Effector memory CD8-positive, alpha-beta T cell (primary cell): ENCODE measurements at places on chromosomes 1 and 21.

- peak; percentile 63 for DNase-seq
Measured at GRCh38 chr21:23968722-23969647, 1638.3 kb downstream of the MRPL39 start.

DNA sequence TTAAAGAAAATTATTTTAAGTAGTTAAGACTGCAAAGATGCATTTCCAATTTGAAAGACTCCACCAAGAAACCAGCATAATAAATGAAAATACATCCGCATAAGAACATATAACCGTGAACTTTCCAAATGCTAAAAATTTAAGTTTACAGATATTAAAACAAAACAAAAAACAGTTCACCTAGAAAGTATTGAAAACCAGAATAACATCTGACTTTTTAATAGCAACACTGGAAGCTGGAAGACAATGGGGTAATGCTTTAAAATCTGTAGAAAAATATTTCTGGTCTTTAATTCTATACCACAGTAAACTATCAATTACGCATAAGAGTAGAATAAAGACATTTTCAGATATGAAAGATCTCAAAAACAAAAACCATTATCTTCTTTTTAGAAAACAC is 79.3 kb upstream of the COL24A1 start:
- DNase-seq: no peak

- DNase-seq: peak; percentile 84
Measured at GRCh38 chr1:203026031-203026665, at the start of gene PPFIA4. Gene PPFIA4 (plus strand): TSS chr1:203026491. CDS start chr1:203039009, 12,518 bp downstream.

DNA sequence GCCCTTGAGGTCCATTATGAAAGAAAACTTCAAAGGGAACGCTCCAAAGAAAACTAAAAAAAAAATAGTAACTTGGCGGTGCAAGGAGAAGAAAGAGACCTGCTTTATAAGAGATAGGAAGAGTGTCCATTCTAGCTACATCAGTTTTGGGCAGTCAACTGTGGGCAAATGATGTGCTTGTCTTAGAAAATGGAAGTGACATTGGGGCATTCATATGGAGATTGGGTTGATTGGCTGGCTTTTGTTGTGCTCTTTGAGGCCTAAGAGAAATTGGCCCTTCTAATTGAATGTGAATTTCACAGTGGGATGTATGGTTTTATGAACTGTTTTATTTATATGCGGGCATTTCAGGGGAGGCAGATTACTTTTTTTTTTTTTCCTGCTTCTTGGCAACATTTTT is 13.2 kb downstream of the PPP1R12B start:
- no peak for DNase-seq

GRCh38 chr1:48870596-48870995 is 93.9 kb upstream of the BEND5 start:
- no peak for DNase-seq

GRCh38 chr1:246274186-246274585 is 232.9 kb downstream of the SMYD3 start:
- no peak for DNase-seq

- no peak for DNase-seq
Measured at GRCh38 chr1:24318615-24319311, 394 bp upstream of the GRHL3 start.

DNA sequence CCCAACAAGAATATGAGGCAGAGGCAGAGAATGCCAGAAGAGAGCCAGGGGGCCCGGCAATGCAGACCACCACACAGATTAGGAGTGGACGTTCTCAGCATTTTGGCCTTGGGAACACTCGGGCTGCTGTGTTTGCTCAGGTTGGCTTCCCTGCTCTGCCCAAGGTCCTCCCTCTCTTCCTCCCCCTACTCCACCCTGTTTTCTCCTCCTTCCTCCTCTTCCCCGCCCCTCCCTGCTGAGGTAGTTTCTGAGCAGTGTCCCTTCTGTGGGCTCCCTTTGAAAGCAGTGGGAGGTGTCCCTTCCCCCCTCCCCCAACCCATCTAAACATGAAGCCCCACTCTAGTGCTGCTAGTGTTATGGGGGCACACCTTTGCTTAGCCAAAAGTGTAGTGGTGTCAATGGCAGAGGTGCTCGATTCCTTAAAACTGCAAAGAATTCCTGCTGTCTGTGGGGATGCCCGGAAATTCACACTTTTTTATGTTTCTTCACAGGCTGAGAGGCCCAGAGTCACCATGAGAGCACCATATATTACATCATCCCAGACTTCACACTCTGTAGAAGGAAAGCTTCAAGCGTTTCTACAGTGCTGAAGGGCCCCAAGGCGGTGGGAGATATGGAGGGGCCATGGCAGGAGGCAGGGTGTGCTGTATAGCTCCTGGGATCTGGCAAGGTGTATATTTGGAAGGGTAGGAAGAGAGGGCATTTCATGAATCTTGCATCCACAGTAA is at the start of gene HHIPL2:
Gene HHIPL2 (minus strand): TSS at position 161 of the 728 bp plus-strand sequence. CDS start 60 bp downstream, at position 101.
- DNase-seq: no peak

- no peak for DNase-seq
Measured at GRCh38 chr21:21003701-21004100, 5.5 kb downstream of the NCAM2 start.

DNA sequence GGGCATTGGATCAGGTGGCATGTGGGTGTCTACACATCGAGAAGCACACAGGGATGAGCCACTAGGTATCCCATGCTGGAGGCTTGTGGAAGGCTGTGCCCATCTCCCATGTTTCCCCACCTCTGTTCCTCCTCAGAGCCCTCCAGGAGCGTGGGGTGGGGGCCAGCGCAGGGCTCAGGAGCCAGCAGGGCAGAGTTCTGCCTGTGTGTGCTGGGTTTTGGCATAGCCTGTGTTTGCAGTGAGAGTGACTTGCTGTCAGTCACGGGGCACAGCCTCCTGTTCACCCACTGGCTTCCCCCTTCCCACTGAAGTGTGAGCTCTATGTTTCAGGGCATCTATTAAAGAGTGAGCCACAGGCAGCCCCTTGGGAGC is 10.4 kb downstream of the IBA57 start:
- DNase-seq: no peak

DNA sequence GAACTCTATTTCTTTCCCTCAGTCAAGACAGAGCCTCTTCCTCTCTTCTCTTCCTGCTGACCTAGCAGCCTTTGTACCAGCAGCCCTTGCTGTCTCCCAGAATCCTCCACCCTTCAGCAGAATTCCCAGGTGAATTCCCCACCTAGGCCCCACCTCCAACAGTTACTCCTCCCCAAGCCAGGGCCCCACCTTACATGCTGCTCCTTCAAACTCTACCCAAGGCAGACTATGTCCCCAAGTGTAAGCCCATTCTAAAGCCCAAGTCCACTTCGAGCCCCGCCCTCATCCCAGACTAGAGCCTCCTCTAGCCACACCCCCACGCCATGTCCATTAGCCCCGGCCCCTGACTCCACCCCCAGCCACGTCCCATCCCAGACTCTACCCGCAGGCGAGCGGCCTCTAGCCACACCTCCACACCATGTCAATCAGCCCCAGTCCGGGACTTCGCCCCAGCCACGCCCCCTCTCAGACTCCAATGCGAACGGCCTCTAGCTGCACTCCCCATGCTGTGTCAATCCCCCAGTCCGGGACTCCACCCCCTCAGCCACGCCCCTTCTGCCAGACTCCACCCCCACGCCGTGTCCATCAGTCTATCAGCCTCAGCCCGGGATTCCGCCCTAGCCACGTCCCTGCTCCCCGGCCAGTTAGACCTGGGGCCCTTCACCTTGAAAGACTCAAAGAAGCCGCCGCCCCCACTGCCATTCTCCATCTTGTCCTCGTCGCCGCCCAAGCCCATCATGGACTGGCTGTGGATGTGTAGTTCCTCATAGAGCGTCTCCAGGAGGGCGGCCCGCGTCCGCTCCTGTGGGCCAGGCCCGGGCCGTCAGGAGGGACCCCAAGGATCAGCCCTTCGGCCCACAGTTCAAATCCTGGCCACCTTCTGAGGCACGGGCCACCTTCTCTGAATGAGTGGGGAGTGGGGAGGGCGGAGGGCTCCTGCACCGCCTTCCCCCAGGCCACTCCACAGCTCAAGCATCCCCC is 61.3 kb downstream of the RAP1GAP start:
- DNase-seq: no peak
